Amniotic stem cell (primary cell): ENCODE measurements at places on chromosomes 12 and 14.
A peak's percentile ranks its signal among the peaks of the same experiment; 100 is the strongest.

DNA sequence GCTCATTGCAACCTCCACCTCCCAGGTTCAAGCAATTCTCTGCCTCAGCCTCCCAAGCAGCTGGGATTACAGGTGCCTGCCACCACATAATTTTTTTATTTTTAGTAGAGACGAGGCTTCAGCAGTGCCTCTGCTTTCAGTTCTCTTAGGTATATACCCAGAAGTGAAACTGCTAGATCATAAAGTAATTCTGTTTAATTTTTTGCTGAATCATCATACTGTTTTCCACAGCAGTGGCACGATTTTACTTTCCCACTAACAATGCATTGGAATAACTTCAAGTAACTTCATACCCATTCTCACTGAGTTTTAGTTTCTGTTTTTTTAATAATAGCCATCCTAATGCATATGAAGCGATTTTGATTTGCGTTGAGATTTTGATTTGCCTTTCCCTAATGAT is 148.0 kb upstream of the G2E3 start:
- DNase-seq: no peak

DNA sequence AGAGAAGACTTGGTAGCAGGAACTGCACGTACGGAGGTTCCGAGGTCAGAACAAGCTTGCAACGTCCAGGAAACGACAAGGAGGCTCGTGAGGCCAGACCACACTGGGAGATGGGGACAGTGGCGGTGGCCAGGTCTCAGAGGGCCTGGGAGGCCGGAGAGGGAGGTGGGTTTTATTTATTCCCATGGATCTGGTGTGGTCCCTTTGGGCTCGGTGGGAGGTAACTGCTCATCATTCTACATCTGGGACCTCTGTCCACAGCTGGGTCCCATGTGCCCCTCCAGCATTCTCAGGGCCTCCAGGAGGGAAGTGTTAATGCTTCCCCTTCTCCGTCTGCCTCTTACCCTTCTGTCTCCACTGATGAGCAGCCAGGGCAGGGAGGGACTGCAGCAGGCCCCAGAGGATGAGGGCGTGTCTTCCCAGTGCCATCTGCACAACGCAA is 35.7 kb upstream of the NCOR2 start:
- no peak for DNase-seq

DNA sequence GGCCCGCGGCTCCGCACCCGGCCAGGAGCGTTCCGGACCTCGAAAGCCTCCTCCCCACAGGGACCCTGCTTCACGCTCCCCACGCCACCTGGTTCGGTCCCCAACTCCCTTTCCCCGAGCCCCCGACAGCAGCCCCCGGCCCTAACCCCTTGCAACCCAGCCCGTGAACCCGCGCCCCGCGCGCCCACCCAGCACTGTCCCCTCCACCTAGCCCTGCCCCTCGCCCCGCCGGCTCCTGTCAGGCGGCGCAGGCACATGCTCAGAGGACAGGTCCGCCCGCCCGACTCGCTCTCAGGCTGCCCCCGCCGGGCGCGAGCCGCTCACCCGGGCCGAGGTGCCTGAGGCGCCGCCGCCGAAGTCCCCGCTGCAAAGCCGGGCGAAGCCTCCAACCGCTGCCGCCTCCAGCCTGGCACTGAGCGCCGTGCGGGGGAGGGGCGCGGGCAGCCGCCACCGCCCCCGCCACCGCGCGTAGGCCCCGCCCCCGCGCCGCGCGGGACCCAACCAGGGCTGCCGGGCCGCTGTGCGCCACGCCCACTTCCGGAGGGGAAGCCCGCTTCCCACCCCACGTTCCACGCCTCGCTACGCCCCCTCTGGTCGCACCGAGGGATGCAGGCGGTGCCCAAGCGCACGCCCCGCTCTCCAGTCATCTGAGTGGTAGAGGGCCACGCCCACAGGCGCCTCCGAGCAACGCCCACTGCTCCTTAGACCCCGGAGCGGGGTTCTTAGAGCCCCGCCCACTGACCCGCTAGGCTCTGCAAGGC is at the start of gene CORO1C:
Gene CORO1C (minus strand): TSS at position 414 of the 761 bp plus-strand sequence. CDS start 30,200 bp downstream, outside the sequence.
- DNase-seq: peak; percentile 91

GRCh38 chr14:34348592-34348991 is 113.4 kb downstream of the SPTSSA start:
- no peak for DNase-seq

DNA sequence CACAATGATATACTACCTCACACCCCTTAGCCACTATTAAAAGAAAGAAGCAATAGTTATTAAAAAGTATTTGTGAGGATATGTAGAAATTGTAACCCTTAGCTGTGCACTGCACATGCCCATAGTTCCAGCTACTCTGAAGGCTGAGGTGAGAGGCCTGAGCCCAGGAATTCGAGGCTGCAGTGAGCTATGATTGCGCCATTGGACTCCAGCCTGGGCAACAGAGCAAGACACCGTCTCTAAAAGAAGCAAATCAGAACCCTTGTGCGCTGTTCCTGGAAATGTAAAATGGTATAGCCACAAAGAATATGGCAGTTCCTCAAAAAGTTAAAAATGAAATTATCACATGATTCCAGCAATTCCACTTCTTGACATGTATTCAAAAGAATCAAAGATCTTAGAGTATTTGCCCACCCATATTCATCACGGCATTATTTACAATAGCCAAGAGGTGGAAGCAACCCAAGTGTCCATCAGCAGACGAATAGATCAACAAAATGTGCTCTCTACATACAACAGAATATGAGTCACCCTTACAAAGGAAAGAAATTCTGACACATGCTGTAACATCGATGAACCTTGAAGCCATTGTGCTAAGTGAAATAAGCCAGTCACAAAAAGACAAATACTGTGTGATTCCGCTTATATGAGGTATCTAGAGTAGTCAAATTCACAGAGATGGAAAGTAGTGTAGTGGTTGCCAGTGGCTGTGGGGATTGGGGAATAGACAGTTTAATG is 23.7 kb upstream of the YLPM1 start:
- DNase-seq: no peak

DNA sequence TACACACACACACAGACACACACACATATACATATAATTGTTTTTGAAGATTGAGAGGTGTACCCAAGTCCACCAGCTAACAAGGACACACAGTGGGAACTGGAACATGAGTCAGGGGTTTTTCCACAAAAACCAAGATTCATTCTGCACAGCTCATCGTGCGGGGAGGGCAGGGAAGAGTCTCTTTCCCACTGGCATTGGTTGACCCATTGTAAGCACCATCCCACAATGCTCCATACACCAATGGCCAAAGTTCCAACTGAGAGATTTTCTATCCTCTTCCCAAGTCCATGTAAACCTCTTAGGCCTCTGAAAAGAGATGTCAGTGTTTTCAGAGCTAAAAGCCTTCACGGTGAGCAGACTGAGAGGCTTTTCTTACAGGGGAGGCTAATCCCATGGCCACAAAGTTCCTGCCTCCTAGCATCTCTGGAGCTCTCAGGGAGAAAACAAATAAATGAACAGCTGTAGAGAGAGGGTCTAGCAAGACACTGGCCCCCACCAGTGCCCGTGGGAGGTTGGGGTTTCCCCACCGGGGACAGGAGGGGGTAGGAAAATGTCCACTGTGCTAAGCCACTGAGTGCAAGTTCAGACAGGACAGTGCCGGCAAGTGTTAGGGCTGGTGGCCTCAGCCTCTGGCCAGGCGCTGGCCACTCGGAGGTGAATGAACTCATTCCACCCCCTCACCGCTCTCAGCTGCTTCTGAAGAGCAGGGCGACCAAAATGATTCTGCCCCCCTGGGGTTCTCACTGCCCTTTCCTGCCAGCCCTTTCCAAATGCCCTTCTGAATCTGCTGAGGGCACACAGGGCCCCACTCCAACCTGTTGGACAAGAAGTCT is 21.5 kb upstream of the TC2N start:
- no peak for DNase-seq

DNA sequence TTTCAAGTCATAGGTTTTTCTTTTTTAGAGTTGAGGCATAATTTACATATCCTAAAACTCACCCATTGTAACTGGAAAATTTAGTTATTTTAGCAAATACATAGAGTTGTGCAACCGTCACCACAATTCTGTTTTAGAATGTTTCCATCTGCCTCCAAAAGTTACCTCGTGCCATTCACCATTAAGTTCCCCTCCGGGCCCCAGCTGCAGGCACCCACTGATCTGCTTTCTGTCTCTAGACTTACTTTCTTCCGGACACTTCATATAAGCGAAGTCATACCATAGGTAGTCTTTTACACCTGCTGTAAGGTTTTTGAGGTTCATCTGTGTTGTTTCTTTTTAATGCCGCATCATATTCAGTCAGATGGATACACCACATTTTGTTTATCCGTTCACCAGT is 28.7 kb downstream of the PPP2R5C start:
- DNase-seq: no peak

DNA sequence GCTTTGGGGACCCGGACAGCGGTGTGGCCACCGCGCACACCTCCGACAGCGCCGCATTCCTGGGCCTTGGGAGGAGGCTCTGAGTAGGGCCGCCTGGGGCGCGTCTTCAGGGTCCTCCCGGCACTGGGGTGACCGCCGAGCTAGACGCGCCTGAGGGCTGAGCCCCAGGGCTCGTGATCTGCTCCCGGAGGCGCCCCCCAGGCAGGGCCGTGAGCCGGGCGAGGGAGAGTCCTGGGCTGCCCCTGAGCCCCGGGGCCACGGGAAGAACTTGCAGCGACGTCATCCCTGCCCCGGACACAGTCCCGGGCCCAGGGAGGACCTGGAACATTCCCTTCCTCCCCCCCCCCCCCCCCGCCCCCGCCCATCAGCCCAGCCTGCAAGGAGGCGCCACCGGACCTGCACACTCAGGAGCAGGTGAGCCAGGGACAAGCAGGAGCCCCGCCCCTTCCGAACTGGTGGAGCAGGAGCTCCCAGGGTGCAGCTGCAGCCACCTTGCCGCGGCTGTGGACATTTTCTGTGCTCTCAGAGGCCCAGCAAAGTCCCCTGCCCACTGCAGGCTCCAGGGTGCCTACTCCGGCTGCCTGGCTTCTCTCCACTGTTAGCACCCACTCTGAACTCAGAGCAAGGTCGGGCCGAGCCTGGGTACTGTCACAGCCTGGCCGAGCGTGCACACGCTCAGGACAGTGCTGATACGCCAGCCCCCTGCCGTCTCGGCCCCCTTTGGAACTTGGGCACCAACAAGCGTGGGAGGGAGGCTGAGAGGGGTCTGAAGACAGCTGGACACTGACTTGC is 50.7 kb downstream of the A2M start:
- no peak for DNase-seq

DNA sequence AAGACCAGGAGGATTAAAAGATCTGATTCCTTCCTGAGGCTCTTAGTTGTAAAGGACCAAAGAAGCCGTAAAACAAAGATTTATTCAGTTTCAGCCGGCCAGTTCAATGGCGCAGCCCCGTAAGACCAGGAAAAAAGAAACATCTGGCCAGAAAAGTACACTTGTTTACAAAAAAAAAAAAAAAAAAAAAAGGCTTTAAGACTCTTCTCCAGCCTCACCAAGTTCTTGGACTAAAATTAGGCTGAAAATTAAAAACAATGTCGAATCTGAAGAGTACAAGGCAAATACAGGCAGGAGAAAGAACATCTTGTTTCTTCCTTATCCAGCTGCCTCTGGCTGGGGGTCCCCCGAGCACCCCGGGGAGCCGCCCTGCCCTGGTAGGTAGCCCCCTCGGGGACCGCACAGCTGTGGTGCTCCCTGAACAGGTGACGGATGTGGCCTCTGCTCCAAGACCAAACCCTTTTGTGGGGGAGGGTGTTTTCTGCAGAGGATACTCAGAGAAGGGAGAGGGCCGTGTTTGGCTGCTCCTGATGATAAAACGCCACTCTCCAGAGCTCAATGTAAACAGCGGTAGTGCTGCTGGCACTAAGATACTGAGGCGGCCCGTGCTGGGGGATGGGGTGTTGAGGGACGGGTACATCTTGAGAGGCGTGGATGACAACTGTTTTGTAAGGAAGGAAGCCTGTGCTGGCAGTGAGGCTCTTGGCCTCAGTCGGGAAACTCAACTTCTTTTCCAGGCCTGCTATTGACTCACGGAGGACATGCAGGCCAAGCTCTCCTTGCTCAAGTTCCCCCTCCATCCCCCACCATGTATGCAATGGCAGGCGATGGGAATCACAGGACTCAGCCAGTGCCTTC is 201.0 kb upstream of the DIO3 start:
- no peak for DNase-seq

DNA sequence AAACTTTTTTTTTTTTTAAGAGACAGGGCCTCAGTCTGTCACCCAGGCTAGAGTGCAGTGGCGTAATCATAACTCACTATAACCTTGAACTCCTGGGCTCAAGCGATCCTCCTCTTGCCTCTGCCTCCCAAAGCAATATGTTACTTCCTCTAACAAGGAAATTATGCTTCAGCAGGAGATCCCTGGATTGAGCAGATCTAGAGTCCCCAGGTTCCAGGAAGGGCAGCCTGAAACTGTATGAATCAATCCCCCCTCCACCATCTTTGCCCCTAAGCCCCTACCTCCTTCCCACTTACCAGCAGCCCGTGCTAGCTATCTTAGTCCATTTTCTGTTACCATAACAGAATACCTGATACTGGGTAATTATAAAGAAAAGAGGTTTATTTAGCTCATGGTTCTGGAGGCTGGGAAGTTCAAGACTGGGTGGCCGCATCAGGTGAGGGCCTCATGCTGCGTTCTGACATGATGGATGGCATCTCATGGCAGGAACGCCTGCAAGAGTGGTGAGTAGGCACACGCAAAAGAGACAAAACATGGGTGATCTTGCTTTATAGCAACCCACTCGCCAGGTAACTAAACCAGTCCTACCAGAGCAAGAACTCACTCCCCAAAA is 5.0 kb downstream of the TAMALIN start:
- DNase-seq: no peak

DNA sequence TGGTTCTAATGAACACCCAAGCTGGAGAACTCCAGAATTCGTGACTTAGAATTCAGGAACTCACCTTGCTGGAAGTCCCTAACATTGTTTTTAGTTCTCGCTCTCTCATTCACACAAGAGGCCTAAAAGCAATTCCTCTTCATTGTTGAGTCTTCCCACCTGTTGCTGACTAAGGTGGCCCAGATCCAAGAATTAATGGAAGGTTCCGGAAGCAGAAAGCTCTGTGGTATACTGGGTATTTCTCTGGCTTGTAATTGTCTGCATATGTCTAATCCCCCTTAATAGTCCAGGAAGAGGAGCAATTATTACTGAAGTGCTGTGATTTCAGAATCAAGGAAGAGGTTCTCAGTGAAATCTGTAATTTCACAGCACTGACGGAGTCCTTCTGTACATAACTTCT is 31.4 kb downstream of the TMEM233 start:
- DNase-seq: no peak

DNA sequence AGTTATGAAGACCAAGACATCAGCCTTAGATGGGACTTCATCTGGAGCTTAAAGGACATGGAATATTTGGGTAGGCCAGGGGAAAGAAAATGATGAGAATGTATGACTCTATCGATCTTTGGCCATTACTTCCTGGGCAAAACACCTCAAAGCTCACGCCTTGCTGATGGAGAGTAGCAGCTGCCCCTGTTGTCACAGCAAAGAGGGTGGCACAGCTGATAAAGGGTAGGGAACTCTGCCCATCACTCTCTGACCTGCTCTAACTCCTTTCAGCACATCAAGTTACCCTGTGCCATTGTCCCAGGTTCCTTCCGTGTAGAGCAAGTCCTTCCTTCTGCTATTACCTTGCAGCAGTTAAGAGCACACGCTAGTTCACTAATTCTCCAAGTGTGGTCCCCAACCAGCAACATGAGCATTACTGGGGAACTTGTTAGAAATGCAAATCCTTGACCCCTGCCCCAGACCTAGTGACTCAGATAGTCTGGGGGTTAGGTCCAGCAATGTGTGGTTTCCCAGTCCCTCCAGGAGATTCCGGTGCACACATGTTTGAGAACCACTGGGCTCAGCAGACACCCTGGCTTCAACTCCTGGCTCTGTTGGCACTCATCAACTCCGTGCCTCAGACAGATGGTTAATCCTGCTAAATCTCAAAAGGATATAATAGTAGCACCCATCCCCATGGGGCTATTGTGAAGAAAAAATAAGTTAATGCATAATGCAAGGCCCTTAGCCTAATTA is 93.7 kb upstream of the EEA1 start:
- DNase-seq: no peak

- no peak for DNase-seq
These were observed 207.4 kb downstream of the SYNE2 start for GRCh38 chr14:64060199-64060545.
